Renal cortex interstitium (tissue), 15 donors: ENCODE measurements at places on chromosomes 12 and 14. TPM values are rescaled to one million over a fixed set of nuclear protein-coding genes. Genes with fewer than 3 reads are reported as not detected.

The CYP46A1 gene
- polyA plus RNA-seq = 1.5 TPM

The NUP37 gene
- 33.9 TPM for polyA plus RNA-seq

DNA sequence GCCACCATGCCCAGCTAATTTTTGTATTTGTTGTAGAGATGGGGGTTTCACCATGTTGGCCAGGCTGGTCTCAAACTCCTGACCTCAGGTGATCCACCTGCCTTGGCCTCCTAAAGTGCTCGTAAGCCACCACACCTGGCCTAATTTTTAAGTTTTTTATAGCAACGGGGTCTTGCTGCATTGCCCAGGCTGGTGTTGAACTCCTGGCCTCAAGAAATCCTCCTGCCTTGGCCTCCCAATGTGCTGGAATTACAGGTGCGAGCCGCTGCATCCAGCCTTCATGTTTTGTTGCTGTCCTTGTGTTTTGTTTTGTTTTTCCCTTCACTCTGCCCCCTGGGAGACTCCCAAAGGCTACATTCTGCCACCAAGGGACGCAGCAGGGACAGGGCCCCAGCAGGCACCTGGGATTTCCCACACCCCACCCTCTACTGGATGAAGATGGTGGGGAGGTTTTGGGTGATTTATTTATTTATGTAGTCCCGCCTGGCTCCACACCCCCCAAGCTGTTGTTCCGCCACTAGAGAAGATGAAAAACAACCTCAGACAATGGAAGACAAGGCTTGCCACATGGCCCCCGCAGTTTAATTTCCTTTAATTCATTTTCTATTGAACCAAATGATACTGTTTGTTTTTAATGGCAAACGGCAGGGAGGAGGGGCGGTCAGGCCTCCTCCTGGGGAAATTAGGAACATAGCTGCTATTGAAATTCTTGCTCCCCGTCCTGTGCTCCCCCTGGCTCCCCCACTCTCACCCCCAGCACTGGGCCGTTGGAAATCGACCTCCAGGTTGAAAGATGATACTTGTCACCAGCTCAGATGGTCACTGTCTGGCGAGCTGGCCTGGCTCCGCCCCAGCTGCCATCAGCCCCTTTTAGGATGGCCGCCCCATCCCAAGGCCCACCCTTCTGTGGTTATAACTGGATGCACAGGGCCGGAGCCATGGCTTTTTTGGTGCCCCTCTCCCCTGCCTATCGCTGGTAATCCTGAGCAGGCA is 70.3 kb downstream of the RNFT2 start:
- no peak for DNase-seq

DNA sequence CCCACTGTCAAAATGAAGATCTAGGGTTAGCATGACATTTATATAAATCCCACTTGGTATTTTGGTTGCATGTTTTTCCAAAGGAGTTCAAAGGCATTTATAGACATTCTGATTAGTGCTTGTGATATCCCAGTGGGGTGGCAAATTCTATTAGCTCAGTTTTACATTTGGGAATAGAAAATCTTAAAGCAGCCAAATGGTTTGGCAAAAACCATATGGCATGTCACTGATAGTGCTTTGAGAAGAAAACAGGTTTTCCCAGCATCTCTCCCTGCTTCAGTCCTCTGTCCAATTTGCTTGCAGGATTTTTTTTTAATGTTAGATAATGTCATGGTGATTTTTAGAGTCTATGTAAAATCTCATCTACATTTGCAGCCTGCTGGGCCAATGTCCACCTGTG is 225.1 kb upstream of the DIO3 start:
- no peak for DNase-seq

GRCh38 chr14:51996148-51996746 is 6.9 kb downstream of the RTRAF start:
- no peak for DNase-seq

DNA sequence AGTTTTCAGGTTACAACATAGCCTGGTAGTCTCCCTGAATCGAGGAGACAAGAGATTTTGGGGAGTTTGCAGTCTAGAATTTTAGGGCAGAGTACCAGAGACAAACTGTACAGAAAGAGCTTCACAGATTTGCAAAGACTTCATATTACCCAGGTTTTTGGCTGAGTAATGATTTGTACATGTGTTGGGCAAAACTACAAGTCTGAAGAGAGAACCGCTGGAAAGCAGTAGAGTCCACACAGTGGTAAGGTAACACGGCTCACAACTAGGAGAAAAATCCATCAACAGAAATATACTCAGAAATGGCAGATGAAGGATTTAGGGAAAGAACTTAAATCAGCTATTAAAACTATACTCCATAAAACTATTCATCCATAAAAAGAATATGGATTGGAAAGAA is 25.7 kb downstream of the FBXO33 start:
- DNase-seq = no peak

GRCh38 chr14:51774209-51774608 is 86.2 kb upstream of the GNG2 start:
- DNase-seq = no peak

The RTN1 gene
- 3.5 TPM for polyA plus RNA-seq

GRCh38 chr14:90061685-90062126 is at the start of gene KCNK13:
Gene KCNK13, plus strand, starts transcription at chr14:90061994. Its CDS starts 212 bp downstream, at chr14:90062206.
- DNase-seq = no peak

The ATXN2 gene
- 87.5 TPM for polyA plus RNA-seq

- no peak for DNase-seq
Measured at GRCh38 chr12:19707948-19708409, 268.7 kb downstream of the AEBP2 start.

The LRRC9 gene
- 3.0 TPM for polyA plus RNA-seq

- no peak for DNase-seq
Measured at GRCh38 chr14:105343194-105343593, 28.6 kb downstream of the PACS2 start.

GRCh38 chr12:47941871-47942613 is 21.4 kb upstream of the TMEM106C start:
- no peak for DNase-seq

DNA sequence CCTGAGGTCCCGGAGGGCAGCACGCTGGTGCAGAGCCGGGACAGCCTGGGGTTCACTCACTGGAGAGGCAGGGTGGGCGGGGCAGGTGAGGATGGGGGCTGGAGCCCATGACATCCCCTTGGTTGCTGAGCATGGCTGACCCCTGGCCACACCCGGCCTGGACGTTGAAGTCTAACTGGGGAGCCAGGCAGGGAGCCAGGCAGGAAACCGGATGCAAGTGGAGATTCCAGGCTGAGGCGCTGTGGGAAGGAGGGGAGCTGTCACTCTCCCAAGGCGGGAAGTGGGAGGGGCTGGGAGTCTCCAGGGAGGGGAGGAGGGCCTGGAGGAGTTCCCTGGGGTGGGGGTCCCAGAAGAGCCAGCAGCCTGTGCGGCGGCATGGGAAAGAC is 7.7 kb upstream of the INF2 start:
- no peak for DNase-seq

The C3AR1 gene
- polyA plus RNA-seq = 3.0 TPM

DNA sequence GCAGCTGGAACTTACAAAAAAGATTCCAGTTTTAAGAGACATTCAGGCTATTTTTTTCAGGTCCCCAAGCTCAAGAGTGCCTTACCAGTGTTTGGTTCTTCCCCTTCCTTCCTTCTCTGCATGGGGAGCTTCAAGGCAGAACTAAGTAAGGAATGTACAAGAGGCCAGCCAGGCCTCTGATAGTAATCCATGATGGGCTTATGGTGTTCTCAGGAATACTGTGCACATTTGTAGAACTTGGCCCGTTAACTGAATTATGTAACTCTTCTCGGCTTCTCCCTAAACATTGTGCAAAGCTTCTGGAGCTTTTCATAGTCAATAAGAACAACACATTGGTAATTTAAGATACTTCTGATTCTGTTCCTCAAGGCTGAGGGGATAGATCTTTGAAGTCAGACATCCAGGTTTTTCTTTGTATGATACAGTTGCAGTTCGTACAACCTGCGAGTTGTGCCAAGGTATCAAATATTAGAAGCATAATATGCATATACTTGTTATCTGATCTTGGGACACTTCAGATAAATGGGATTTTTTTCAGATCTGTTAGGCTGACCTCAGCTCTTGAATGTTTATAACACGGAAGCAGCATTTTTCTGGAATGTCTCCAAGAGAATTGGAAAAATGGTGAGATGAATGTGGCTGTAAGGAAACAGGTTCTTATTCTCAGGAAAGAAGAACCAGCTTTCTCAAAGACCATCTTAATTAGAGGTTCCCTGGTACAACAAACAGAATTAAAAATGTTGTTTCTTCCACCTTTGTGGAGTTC is 148.6 kb downstream of the ANO4 start:
- DNase-seq = no peak

GRCh38 chr12:19893514-19893913 is 454.2 kb downstream of the AEBP2 start:
- DNase-seq = no peak

DNA sequence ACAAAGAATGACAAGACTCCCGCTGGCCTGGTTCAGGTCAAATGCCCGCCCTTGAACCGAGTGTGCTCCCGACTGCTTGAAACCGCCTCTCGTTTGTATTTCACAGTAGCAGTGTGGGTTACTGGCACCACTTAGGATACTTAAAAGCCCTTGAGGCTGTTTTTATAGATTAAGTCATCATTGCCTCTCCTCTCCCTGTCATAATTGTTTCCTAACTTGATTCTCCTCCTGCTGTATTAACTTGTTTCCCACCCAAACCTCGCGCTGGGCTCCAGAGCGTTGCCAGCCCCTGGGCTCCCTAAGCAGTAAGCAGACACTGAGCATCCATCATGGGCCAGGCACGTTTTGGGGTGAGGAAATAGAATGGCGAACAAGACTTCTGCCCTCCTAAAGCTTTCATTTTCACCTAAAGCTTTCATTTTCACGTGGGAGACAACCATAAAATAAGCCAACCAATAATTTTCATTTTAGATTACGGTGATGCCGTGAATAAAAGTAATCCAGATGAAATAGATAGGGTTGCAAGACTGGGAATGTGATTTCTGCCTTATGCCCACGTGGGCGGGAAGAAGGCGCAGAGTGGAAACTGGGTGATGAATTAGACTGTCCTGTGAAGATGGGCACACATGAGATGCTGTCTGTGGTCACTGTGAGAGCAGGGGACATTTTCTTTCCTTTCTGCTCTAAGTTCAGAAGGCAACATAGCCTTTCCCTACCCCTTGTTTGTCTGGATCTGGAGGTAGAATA is 97.5 kb downstream of the PPP2R5C start:
- no peak for DNase-seq

The RNF212B gene
- 1.1 TPM for polyA plus RNA-seq

GRCh38 chr12:26539131-26539530 is 293.9 kb downstream of the ITPR2 start:
- DNase-seq = no peak

GRCh38 chr14:75497701-75498100 is 24.6 kb upstream of the BATF start:
- DNase-seq = no peak

The GLIPR1L1 gene
- 0.86 TPM for polyA plus RNA-seq

GRCh38 chr12:132384916-132385774 is 55.8 kb upstream of the GALNT9 start:
- DNase-seq = no peak

The KRT82 gene
- polyA plus RNA-seq = not detected

GRCh38 chr14:102507857-102508312 is 1.7 kb downstream of the ANKRD9 start:
- DNase-seq = no peak

DNA sequence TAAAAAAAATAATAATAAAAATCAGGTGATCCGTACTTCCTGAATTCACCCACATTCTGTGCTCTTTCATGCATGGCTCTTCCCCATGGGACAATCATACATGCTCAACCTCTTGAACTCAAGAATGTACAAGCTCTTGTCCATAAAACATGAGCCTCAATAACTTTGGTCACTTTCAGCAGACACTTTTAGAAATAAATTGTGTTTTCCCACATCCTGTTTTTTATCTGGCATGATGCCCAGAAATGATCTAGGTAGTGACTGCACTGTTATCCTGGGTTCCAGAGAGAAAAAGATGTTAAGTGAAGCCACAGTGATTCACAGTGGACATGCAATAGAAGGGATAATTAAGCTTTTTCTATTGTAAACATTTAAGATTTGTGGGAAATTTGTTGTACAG is 537.6 kb upstream of the TMEM132C start:
- no peak for DNase-seq

- DNase-seq = no peak
Measured at GRCh38 chr12:16175840-16176239, 101.6 kb downstream of the SLC15A5 start.

DNA sequence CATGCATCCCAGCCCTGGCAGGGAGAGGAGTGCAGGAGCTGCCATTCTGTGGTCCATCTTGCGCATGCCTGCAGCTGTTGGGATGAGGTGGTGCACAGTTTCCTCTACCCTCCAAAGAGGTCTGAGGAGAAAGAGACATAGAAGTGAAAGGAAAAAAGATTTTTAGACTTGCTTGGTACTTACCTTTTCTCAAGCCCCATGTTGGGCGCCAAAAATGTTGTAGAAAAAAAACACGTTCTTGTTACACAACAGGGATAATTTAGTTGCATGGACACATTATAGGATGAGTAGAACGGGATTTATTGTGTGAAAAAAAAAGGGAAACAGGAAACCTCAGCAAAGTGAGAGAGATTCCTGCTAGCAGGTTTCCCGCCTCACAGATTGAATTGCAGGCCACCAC is 244.4 kb upstream of the GARIN2 start:
- peak; percentile 9 for DNase-seq

- no peak for DNase-seq
Measured at GRCh38 chr12:68532204-68532886, 78.4 kb upstream of the RAP1B start.

DNA sequence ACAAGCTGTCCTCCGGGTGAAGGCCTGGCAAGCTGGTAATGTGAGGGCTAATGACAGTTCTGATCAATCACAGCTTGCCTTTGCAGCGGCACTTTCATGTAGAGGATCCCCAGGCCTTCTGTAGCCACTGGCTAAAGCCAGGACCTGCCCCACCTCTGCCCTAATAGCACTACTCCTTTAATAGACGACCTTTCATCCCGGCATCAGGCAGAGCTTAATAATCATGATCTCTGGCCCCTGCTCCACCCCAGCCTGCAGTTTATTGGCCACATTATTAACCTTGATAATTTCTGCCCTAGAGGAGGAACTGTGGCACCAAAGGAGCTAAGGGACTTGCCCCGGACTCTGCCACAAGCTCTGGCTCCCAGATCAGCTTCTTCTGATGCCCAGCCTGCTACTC is 142.3 kb upstream of the TBX3 start:
- DNase-seq = no peak

DNA sequence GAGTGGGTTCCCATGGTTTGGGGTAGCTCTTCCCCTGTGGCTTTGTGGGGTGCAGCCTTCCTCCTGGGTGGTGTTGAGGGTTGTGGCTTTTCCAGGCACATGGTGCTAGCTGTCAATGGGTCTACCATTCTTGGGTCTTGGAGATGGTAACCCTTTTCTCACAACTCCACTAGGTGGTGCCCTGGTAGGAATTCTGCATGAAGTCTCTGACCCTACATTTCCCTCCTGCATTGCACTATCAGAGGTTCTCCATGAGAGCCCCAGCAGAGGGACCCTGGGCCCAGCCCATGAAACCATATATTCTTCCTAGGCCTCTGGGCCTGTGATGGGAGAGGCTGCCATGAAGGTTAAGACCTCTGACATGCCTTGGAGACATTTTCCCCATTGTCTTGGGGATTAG is 1093.3 kb downstream of the SLC16A7 start:
- no peak for DNase-seq

- DNase-seq = no peak
Measured at GRCh38 chr12:124451016-124451415, 116.4 kb downstream of the NCOR2 start.

The ADAM21 gene
- 0.34 TPM for polyA plus RNA-seq

The PELI2 gene
- 31.9 TPM for polyA plus RNA-seq

- DNase-seq = no peak
Measured at GRCh38 chr12:123519141-123520001, 14.1 kb downstream of the RILPL1 start.

GRCh38 chr12:127270193-127270592 is 996.8 kb upstream of the TMEM132C start:
- no peak for DNase-seq
